ENCODE measurements at places on chromosomes 7 and 10.

DNA sequence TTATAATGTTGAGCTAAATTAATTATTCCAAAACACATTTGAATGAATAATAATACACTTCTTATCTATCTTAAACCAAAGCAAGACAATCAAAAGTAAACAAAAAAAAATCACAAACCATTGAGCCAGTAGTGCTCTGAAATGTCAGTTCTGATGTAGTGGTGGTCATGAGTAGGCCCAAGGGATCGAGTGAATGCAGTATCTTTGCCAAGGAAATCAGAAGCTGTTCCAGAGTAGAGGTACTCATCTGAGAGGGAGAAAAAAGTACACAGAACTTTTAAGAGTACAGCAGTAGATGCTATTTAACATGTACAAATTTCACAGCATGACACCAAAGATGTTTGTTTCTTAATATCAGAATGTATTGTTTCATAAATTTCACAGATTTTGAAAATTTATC is 121.5 kb downstream of the SEMA3D start:
- no peak for DNase-seq

GRCh38 chr7:22992874-22993840 is 20.8 kb downstream of the HYCC1 start:
- DNase-seq: no peak

GRCh38 chr10:129419397-129419796 is 47.6 kb upstream of the MGMT start:
- no peak for DNase-seq

DNA sequence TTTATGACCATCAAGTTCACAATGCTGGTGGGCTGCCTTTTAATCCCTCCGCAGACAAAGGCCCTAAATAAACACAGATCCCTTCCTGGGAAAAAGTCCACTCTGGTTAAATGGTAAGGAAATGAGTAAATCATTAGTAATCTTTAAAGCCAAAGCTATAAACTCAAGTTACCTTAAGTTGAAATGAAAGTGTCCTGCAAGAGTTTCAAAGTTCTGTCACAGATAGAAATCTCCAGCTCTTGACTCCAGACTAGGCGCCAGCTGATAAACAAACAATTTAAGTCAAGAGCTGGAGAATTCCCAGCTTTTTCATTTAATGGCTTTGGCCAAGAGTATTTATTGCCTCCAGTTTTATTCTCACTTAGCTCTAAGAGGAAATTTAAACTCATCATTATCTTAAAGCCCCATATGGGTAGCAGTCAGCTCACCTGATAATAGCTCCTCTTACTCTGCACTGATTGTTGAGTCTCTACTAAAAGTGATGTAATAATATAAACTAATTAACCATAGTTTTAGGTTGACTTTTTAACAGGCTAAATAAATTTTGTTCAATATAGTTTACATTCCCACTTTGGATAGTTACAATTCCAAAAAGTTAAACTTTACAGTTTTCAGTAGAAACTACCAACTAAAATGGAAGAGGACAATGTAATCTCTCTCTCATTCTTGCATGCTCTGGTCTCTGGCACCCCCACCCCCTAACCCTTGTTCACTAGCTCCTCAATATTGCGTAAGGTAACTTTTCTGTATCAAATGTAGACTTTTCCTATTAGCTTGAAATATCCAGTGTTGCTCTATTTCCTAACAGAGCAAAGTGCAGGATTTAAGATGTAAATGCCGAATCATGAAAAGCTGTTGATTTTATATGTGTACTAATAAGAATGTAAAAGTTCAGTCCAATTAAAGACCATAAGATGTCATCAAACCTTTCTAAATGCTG is 56.1 kb downstream of the HIBADH start:
- no peak for DNase-seq

GRCh38 chr7:130500463-130500862 is 8.6 kb downstream of the MEST start:
- DNase-seq: no peak

All from CD4-positive, alpha-beta T cell treated with Interleukin-6 for 4 hours (primary cell).